Stimulated activated CD8-positive, alpha-beta memory T cell treated with anti-CD3 and anti-CD28 coated beads, Interleukin-4, amount 100 ng/mL, for 4 hours (primary cell): ENCODE measurements at places on chromosomes 5 and 9.

- no peak for DNase-seq
Observed at GRCh38 chr9:122050167-122050566, 42.9 kb downstream of the TTLL11 start.

DNA sequence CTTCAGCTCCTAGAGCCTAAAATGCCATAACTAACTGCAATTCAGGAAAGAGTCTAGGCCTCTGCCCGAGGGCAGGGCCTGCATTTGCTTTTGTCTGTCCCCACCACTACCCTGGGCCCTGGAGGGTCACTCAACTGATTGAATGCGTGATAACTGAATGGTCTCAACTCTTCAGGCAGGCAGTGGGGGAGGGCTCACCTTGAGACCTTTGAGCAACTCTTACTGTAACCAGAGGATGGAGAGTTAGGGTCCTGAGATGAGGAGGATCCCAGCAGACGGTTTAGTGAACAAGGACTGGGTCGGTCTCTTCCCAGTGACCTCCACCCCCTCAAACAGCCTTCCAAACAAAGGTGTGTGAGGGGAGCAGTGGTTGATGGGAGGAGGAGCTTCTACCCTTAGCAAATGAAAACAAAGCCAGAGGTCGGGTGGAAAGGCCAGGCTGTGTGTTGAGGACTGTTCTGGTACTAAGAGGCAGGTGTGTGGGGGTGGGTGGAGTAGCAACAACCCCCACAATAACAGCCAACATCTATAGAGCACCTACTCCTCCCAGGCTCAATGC lies 59.4 kb downstream of the CXXC5 start:
- no peak for DNase-seq

DNA sequence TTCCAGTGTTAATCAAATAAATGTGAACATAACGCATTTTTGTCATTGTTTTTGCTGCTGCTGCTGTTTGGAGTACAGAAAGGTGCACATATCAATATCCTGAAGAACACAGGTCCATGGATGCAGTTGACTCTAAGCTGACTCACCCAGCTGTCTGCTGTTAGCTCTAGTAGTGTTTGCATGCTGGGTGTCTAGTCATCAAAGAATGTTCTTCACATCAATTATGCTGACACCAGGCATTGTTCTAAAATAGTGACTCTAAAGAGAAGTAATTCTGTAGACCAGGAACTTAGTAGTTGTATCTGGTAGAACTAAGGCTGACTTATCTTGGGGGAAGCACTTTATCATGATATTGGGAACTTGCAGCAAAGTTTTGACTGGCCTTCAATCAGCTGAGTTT lies 55.7 kb upstream of the DPYSL3 start:
- DNase-seq: no peak

DNA sequence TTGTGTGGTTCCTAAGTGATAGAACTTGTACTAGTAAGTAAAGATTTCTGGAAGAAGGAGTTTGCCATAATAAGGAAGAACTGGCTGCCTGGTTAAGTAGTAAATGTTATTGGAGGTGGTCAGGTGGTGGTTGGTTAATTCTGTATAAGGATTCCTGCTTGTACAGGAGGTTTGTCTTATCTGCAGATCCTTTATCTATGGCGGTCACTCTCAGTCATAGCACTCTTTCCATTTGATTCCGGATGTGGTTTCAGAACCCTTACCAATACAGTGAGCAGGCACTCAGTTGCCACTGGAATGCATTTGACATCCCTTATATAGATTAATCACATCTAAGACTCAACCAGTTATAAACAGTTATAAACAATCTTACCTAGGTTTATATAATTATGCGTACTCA lies 50.3 kb downstream of the RAD50 start:
- DNase-seq: no peak

- DNase-seq: no peak
Observed at GRCh38 chr5:90915393-90915792, 356.8 kb downstream of the ADGRV1 start.

DNA sequence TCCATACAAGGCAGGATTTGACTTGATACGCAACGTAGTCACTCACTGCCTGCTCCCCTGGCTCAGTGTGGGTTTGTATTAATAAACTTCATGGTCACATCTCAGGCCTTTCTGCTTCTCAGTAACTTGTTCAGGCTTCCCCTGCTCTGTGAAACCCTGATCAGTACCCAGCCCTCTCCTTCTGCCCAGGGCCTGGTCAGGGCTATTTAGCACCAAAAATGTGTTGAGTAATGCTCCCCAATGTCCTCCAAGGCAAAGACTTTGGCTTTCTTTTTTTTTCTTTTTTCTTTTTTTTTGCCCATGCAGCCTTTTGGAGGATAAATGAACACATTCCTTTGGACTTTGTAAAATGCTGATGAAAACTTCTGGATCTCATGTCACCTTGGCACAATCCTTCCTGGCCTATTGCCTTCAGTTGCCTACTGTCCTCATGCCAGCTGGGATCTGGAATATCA lies 399.2 kb upstream of the KLF4 start:
- DNase-seq: no peak

DNA sequence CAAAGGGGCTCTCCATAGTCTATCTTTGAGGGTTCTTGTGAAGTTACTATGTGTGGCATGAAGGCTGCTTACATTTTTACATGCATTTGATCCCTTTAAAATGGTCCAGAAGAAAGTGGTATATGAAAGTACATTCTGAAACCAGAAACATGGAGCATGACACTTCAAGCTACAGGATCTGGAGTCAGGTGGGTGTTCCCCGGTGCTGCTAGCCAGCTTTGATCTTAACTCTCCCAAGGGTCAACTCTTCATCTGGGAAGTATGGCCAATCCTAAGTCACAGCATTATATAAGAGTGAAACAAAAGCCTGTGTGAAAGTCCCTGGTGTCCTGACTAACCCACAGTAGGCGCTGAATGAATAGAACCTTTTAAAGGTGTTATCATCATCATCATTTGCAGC lies 91.0 kb upstream of the TAS2R1 start:
- DNase-seq: no peak

- no peak for DNase-seq
Observed at GRCh38 chr9:132069046-132069898, 10.4 kb downstream of the MED27 start.

DNA sequence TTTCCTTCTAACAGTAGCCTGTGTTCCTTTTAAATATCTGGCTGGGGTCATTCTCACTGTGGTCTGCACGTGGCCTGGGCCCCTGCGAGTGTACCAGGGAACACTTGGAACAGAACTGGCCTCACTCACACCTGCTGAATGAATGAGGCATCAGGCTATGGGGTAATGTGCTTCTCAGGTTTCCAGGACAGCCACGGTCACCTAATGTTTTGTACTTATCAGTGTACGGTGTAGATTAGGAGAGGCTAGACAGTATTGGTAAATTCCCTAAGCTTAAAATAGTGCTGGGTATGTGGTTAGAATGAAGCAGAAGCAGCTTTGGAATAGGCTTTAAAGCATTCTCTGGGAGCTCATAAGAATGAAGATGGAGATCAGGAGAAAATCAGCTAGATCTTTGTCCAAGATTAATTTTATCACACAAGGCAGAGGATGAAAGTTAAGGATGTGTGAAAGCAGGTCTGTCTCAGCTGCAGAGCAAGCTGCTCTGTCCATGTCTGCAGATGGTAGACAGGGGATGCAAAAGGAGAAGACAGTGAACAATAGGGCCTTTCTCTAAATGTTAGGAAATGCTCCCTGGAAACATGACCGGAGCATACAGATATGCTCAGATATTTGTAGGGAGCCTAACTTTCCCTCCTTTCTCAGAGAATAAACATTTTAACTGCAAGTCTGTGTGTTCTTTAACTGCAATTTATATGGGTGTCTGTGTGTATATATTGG lies 267.5 kb downstream of the NR3C1 start:
- no peak for DNase-seq

GRCh38 chr5:172173564-172174153 lies 14.4 kb downstream of the STK10 start:
- no peak for DNase-seq

DNA sequence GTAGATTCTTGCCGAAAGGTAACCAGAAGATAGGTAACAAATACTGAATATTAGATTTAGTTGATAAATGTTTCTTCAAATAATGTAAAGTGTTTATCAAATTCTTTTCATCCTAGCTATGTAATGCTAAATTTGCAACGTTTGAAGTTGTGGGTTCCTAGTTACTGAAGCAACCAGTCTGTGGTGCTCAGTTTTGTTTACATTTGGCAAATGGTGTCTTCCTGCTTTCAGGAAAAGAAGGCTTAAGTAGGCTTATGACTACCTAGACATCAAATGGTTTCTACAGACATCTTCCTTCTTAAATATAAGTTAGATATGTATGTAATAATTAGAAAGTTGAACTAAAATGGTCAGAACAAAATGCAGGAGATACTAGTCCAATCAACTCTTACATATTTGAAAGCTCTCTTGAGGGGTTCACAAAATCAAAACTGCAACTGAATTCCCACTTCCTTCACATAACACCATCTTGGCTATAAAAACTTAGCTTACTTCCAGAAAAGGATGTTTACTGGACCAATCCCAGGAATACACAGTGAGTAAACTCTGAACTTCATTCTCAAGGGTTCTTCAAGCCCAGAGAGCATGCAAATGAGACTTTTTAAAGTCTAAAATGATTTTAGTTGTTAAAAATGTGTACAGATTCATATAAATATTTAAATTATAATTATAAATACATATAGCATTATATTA lies 125.7 kb upstream of the ITGA1 start:
- DNase-seq: no peak

- DNase-seq: no peak
Observed at GRCh38 chr5:37517686-37518085, 138.6 kb downstream of the WDR70 start.

GRCh38 chr9:130665029-130665430 lies 636 bp downstream of the PRDM12 start:
- DNase-seq: no peak

- no peak for DNase-seq
Observed at GRCh38 chr9:92496396-92497176, 14.3 kb upstream of the ASPN start.

GRCh38 chr9:137267933-137268355 lies 9.6 kb upstream of the TOR4A start:
- no peak for DNase-seq

GRCh38 chr9:136484153-136485048 lies 1.6 kb upstream of the SEC16A start:
- DNase-seq: no peak
